CD8-positive, alpha-beta T cell (primary cell): ENCODE measurements at places on chromosomes 6 and 20.
A peak's percentile ranks its signal among the peaks of the same experiment; 100 is the strongest.

- DNase-seq = no peak
Measured at GRCh38 chr20:42553374-42553773, 636.3 kb downstream of the PTPRT start.

DNA sequence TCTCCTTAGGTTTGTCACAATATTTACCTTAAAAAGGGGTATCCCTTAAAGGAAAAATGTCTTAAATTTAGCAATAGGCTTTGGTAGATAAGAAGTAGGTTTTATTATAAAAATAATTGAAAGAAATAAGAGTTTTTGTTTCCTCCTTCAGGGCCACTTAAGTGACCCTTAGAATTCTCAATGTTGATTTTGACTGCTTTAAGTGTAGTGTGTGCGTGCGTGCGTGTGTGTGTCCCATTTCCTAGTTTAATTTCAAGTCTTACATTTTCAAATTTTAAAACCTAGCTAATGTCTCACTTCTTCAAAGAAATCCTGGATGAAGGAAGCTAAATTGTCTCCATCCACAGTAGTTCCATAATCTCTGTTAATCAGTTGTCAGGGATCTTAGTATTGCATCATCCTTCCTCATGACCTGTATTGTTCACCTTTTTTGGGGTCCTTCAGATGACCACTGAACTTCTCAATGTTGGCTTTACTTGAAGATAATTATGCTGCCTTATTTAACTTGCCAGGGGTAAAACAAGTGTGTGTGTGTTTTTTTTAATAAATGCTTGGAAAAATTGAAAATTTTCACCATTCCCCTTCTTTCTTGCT, 50.7 kb upstream of the TFB1M start:
- DNase-seq = no peak

- no peak for DNase-seq
Measured at GRCh38 chr20:25048519-25048952, 9.4 kb downstream of the ACSS1 start.

GRCh38 chr6:31736768-31737314, 511 bp upstream of the CLIC1 start:
- DNase-seq = no peak

GRCh38 chr6:107396211-107396610, 63.2 kb downstream of the PDSS2 start:
- DNase-seq = no peak

DNA sequence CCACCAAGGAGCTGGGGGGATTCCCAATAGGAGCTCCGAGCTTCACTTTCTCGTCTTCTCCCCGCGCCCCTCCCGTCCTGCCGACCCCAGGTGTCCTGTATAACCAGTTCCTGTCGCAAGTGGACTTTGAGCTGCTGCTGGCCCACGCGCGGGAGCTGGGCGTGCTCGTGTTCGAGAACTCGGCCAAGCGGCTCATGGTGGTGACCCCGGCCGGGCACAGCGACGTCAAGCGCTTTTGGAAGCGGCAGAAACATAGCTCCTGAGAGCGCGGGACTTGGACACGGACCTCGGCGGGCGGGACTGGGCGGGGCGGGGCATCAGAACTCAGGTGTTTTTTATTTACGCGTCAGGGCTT, 340 bp upstream of the VARS2 start:
- no peak for DNase-seq

DNA sequence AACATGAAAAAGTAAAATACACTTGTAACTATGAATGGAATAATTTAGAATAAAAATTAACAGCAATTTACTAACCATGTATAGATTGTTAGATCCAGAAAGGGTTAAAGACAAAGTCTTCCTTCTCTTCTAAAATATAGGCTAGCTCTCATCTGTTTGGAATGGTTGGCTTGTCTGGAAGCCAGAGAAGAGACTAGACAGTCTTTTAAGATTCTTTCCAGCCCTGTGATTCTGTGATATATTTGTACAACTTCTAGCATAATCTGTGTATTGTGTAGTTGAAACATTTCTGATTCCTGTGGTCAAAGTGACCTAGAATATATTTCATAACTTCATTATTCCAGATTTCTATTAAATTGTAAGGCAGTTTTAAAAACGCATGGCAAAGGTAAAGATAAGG, 196.6 kb downstream of the UST start:
- no peak for DNase-seq

- DNase-seq = no peak
Measured at GRCh38 chr6:159939591-159940016, 29.3 kb upstream of the IGF2R start.

DNA sequence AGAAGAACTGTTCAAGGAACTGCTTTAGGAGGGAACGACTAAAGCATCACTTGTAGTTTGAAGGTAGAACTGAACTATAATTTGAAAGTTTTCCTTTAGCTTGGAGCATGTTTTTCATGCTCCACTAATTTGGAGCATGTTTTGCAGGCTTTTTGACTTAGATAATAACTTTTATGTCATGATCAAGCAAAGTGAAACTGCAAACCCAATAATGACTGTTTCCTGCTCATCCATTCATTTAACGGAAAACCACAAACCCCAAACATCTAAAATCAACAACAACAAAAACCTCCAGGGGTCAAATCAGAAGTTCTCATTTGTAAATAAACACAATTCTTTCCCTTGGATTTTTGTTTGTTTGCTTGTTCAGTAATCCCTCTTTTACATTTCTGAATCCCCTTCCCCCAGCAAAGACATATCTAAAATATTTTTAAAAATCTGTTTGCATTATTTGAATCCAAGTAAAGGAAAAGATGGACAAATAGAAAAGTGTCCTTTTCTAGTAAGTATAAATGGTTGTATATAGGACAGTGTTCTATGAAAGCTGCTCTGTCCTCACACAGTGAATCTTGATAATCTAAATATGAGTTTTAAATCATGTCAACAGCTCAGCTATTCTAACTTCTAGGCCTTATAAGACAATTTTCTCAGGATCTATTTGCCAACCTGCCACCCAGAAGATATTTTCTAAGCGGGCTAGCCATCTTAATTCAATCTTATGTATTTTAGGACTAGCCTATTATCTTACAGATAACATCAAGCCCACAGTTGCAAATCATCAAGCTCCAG, 2.6 kb downstream of the SIM1 start:
- no peak for DNase-seq

DNA sequence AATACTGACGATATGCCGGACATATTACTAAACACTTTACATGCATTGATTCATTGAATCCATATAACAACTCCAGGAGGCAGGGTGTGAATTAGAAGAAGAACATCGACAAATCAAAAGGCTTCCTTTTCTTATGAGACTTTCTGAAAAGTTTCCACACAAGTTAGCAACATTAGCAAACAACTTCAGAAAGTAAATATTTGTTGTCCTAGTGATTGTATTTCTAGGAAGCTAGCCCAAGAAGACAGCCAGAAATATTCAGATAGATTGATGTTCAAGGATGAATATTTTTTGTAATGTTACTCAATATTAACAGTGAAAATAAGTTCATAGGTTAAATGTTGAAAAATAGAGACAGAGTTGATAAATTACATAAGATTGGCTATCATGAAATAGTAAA, 120.6 kb downstream of the GFRAL start:
- no peak for DNase-seq

GRCh38 chr6:104509355-104509754, 350.4 kb downstream of the HACE1 start:
- DNase-seq = no peak

- DNase-seq = no peak
Measured at GRCh38 chr6:135191508-135192255, 10.6 kb downstream of the MYB start.

DNA sequence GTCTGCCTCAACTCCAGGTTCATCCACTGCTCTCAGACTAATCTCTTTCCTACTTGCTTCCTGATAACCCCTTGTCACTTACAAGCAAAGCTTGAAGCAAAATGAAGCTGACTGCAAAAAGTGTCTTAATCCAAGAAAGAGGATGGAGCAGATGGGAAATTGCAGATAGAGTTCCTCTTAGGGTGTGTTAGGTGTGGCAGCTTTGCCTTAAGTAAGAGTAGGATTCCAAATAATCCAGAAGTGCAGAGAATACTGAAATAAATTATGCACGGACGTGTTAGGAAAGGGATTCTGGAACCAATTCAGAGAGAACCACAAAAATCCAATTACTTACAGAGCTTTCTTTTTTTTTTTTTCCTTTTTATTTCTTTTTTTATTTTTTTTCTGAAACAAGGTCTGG, 6.1 kb upstream of the RPL7L1 start:
- no peak for DNase-seq

- DNase-seq = no peak
Measured at GRCh38 chr6:157877573-157878438, 54.8 kb downstream of the SNX9 start.

DNA sequence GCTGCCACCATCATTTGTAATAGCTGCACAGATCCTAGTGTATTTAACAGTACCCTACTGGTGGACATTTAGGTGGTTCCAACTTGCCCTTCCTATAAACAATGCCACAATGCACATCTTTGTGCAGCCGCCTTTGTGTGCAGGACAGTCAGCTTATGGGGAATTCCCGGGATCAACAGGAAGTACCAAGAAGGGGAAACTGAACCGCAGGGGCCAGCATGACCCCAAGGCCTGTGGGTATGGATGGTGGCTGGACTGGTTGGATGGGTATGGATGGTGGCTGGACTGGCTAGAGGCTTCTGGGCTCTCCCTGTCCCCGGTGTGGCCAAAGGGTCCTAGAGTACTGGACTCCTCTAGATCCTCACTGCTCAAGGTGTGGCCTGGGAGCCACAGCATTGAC, 46.7 kb downstream of the CEBPB start:
- DNase-seq = no peak

- no peak for DNase-seq
Measured at GRCh38 chr20:22489626-22490286, 94.6 kb downstream of the FOXA2 start.

DNA sequence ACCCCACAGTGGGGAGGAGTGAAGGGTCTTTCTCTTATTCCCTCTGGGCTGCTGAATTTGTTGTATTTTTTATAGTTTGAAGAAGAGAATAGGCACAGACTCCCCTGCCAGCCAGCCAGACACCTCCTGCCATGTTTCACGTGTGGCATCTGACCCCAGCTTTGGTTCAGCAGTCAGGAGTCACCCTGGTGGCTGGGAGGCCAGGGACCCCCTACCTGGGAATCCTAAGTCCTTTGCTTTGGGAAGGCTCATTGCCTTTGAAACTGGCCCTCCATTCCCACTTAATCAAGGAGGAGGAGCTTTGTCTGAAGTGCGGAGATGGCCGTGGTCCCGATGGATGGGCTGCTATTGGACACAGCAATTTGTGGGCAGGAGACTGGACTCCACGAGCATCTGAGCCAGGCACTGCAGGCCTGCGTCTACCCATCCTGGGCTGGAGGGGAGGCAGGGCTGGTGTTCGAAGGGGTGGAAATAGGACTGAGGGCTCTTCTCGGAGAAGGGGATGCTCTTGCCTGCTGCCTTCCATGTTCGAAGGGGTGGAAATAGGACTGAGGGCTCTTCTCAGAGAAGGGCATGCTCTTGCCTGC, 196.1 kb downstream of the DLL1 start:
- no peak for DNase-seq

- DNase-seq = no peak
Measured at GRCh38 chr20:7695635-7696034, 244.6 kb downstream of the HAO1 start.

- no peak for DNase-seq
Measured at GRCh38 chr20:34629342-34629741, 47.5 kb downstream of the PIGU start.

GRCh38 chr6:42978487-42978838, 518 bp downstream of the PEX6 start:
- peak; percentile 51 for DNase-seq

GRCh38 chr6:167791091-167791779, 35.5 kb upstream of the AFDN start:
- no peak for DNase-seq

DNA sequence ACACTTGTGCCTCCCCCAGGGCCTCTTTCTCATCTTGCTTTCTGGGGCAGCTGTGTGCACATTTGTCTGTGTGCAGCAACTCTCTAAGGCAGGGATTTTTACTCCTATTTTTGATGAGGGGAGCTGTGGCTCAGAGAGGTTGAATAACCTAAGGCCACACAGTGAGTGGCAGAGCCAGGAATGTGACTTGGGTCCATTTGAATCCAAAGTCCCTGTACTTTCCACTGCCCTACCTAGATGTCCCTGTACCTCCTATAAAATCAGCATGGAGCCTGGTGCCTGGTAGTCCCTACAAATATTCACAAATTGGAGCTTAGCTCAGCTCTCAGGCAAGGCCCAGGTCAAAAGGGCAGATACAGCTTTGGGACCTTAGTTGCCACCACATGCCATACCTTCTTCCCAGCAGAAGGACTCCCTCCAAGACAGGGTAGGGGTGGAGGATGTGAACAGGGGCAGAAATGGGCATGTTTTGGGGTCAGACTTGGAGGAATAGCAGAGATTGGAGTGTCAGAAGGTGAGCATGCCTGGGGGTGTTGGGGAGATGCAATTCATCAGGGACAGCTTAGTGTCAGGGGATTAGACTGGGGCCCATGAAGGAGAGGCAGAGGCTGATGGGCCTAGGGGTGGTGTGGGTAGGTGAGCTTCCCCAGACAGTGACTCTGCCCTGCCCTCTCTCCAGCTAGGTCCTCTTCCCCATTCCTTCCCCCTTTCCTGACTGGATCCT, 4.1 kb upstream of the VEGFA start:
- no peak for DNase-seq

GRCh38 chr6:43985329-43985728, 141.9 kb downstream of the MRPL14 start:
- no peak for DNase-seq

DNA sequence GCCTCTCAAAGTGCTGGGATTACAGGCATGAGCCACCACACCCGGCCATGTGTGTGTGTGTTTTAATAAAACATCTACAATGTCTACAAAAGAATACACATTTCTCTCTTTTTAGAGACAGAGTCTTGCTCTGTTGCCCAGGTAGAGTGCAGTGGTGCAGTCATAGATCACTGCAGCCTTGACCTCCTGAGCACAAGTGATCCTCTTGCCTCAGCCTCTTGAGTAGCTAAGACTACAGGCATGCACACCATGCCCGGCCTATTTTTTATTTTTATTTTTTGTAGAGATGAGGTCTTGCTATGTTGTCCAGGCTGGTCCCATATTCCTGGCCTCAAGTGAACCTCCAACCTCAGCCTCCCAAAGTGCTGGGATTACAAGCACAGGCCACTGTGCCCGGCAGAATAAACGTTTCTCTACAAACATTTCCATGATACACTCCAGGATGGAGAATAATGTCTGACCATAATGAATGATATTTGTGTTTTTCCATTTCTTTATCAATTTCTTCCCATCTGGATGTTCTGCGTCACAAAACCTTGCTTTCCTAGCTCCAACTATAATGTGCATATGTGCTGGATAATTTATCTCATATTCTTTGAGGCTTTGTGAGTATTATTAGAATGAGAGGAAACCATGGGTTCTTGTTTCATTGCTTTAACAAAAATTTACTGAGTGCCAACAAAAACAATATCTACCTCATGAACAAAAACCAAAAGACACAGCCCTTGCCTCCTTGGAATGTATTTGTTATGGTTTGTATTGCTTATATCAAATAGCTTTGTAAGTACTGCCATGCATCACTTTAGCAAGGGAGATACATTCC, 28.6 kb upstream of the CCN2 start:
- no peak for DNase-seq

- peak; percentile 72 for DNase-seq
Measured at GRCh38 chr6:446418-447366, 55.1 kb downstream of the IRF4 start.
